COLO829 (cell line): ENCODE measurements at places on chromosomes 11 and 22.

DNA sequence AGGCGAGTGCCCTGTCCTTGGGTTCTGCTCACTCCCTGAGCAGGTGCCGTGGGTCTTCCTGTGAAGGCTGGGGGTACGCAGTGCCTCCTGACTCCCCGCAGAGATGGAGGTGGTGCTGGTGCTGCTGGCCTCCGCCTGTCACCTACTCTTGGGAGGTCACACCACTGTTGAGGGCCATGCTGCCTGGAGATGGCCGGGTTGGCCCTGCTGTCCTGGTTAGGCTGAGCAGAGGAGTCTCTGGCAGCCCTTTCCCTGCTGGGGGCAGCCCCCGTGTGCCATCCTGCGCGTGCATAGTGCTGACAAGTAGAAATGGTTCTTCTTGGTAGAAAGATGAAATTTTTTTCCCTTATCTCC is 49.6 kb downstream of the MUC6 start:
- no peak for DNase-seq

GRCh38 chr11:2218031-2218633 is 46.5 kb upstream of the TH start:
- DNase-seq, result no peak

DNA sequence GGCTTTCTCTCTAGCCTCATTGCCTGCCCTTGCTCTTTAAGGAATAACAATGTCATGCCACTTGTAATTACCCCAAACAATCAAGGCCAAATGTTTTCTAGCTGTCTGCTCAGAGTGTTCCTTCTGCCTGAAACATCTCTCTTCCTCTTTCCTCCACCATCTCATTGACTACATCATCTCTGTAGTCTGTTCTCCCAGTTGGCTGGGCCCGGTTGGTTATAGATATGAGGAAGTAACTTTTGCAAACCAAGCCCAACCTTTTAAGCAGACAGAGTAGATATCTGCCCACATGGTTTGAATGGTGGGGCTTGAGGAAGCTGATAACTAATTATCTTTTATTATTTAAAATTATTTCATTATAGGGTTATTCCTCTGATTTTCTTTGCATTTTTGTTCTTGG is 104.5 kb downstream of the NTM start:
- DNase-seq, result no peak

DNA sequence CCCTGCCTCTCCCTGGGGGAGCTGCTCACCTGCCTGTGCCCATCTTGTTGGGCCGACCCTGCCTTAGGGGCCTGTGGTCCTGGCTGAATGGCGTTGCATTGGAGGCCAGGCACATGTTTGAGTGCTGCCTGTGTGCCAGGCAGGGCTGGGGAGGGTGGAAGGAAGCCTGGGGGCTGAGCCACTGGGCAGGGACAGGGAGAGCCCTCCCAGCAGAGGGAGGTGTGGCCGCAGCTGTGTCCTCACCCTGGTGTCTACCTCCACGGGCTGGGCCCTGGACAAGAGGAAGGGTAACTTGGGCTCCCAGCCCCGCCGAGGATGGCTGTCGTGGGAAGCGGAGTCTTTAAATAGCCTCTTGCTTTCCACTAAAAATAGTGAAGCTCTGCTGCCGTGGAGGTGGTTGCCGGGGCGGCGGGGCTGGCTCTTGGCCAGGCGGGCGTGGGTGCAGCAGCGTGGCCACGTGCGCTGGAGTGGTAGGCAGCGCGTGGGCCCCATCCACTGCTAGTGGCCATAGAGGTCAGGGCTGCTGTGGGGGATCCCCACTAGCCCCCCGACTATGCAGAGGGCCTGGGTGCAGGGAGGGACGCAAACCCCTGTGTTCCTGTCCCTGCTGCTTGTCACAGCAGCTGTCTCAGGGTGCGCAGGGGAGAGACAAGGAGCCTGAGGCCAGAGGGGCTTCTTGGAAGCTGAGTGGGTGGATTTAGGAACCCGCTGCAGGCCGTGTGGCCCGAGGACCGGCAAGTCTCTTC is 6.2 kb downstream of the ZDHHC8 start:
- DNase-seq, result no peak

- DNase-seq, result no peak
Observed at GRCh38 chr11:45259592-45259991, 26.5 kb downstream of the SYT13 start.

- DNase-seq, result no peak
Observed at GRCh38 chr11:62433141-62433903, 14.5 kb downstream of the SCGB1A1 start.

DNA sequence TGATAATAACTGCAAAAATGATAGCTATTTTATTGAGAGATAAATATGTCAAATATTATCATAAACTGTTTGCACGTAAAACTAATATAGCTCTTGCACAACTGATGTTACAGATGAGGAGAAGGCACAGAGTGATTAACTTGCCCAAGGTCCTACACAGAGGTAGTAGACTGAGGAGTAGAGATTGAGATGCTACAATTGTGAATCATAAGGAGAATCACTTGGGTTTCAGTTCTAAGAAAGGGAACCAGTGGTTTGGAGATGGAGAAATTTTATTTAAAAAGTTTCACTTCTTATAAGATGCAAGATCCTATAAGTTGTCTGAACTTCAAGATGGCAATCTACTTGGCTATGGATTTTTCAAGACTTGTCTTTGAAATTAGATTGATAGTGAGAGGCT is 224.8 kb upstream of the RAG2 start:
- no peak for DNase-seq

DNA sequence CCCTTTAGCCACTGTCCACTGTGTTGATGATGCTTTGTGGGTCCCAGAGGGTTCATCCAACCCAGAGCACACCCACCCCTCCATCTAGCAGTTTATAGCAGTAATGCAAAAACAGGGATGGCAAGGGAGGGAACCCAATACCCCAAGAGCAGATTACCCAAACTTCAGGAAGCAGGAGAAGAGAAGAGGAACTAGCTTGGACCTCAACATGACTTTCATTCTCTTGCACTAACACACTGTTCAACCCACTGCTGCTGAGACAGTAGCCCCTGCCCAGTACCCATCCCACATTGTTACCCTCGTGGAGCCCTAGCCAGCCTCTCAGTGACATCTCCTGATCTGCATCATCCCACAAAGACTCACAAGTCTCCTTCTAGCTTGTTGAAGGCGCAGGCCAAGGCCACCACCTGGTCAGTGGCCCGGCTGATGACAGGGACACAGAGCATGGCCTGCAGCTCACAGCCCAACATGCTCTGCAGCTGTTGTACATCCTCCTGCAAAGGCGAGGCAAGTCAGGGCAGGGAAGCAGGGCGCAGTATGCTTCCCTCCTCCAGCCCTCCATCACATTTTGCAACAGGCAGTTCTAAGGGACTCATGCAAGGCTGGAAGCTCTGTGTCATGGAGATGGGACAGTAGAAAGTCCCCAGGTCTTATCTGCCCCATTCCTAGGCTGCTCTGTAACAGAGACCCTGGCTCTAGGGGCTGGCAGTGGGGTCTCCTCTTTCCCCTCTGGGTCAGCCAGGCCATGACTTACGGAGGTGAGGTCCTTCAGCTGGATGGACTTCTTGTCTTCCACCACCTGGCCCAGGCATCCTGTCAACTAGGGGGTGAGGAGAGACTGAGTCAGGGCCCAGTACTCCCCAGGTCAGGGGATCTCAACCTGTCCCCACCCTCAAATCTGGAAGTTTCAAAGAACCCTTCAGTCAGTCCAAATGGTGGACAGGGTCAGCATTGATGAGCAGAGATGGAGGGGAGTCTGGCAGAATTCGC is 85.5 kb downstream of the PDE2A start:
- DNase-seq, result no peak

DNA sequence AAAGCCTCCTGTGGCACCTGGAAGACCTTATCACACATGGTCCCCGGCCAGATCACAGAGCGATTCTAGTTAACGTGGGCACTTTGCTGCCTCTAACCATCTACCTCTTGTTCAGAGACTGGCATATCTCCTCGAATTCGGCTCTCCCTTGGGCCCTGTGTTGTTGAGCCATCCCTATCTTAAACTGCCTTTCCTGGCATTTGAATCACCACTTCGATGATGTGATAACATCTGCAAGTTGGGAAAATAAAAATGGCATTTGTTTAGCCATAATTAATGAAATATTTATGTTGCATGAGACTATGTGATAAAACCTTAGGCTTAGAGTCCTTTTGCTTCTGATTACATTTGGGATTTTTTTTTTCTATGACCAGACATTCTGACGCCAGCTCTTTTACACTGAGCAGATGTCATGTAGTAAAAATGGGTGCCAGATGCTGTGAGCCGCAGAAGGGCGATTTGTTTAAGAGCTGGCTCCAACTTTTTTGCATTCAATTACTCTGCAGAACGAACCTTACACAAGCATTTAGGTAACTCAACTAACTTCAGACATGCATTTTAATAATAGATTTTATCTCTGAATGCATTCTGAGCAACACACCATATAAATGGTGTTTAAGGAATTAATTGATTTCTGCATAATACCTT is 58.5 kb upstream of the PARVA start:
- no peak for DNase-seq

- DNase-seq, result no peak
Observed at GRCh38 chr22:35421121-35421520, 21.2 kb downstream of the MCM5 start.

GRCh38 chr22:49574881-49575702 is 252.6 kb downstream of the BRD1 start:
- no peak for DNase-seq

- no peak for DNase-seq
Observed at GRCh38 chr11:67483831-67484665, 1.2 kb downstream of the AIP start.

DNA sequence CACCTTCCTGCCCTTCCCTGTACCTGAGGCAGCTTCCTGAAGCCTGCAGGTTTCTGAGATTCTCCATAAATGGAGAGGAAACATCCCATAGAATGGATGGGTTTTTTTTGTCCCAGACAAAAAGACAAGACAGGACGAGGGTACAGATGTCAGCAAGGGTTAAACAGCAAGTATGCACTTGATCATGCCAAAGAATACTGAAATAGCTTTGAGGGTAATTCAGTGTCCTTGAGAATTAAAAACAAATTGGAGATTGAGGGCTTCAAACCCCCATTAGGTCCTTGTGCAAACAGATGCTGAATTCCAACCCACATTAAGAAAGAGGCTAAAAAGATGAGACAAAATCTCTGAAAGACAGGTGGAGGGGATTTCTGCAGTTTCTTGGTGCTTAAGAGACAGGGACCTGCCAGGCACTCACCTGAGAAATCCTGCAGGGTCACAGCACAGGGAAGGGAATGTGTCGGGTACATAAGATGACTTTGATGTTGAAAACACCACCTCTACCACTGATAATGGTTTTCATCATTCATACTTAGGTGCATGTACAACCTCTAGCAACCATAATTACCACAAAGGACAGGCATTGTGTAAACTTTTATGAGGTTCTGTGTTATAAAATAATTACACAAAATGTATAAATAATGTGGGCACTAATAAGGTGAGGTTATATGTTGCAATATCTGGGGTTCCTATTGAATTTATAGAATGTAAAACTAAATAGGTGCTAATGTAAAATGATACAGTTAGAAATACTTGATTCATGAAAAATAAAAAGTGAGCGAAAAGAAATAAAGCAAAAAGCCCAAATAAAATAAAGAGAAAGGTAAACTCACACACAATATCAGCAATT is 107.1 kb upstream of the TOP3B start:
- no peak for DNase-seq

- DNase-seq, result no peak
Observed at GRCh38 chr11:66365711-66366619, 5.6 kb downstream of the SLC29A2 start.

DNA sequence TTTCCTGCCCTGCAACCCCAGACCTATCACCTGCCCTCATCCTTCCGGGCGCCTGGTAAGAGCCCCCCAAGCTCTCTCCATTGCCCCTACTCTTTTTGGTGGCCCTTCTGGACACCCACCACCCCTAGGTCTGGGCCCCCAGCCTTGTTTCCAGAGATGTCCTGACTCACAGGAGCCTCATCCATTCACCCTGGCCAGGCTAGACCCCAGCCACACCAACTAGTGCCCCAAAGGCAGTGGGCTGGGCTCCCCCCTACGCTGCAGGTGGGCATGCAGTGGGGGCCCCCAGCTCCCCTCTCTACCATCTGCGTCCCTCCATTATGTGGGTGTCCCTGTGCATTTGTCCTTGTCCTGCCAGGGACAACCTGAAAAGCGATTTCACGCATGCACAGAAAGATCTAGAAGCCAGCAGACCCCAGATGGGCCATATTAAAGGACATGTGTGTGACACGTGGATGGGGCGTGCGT is 1.4 kb downstream of the MRGPRF start:
- DNase-seq, result no peak

DNA sequence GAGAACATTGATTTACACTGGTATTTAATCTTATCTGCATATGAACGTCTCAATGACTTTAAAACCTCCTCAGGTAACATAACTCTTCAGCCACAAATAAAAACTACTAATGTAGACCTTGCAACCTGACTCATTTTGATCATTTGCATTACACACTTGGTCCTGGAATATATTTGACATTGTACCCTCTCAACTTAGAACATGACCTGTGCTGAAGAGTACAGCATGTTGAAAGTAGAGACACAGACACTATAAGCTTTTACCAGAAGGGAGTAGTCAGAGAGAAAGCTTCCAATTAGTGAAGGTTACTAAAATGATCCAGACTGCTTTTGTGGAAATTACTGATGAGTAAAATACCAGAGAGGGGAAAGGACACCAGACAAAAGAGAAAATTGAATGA is 390.6 kb upstream of the ANO3 start:
- no peak for DNase-seq

GRCh38 chr22:23503142-23503541 is 76.9 kb downstream of the IGLL1 start:
- no peak for DNase-seq

GRCh38 chr11:119337581-119338317 is 2.9 kb downstream of the C1QTNF5 start:
- DNase-seq, result no peak

DNA sequence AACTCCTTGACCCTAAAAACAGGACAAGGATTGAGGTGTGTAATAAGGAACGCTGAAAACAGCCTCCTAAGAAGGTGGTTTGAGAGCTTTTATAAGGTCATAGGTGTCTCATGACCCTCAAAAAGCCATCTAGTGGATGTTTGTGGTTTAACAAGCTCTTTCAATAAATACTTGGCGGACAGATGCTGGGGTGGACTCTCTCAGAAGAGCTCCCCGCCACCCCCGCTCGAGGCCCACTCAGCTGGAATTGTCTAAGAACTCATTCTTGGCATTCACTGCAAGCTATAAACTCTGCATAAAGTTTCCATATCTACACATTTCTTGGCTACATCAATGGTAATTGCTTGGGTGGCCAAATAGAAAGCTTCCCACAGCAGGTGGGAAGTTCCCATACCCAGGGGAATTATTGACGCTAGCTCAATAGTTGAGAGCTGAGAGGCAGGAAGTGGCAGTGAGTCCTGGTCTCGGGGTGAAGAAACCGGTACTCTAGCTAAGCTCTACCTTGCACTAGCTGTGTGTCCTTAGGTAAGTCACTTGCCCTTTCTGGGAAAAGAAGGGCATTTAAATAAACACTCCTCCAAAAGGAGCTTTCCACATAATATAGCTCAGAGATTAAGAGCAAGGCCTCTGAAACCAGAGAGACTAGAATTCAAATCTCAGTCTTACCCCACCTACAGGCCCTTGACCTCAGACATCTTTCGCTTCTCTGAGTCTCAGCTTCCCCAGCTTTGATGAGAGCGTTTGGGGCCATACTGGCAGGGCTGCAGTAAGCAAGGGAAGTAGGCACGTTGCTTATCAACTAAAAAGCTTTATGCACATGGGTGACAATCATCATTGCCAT is 6.4 kb downstream of the MS4A15 start:
- no peak for DNase-seq
